Stimulated activated CD4-positive, alpha-beta T cell treated with anti-CD3 and anti-CD28 coated beads, Interleukin-4, amount 100 ng/mL, for 4 hours (primary cell): ENCODE measurements at places on chromosomes 5 and 9.
A peak's percentile ranks its signal among the peaks of the same experiment; 100 is the strongest.

- no peak for DNase-seq
These were observed 192.9 kb upstream of the RAD23B start for GRCh38 chr9:107090218-107090617.

DNA sequence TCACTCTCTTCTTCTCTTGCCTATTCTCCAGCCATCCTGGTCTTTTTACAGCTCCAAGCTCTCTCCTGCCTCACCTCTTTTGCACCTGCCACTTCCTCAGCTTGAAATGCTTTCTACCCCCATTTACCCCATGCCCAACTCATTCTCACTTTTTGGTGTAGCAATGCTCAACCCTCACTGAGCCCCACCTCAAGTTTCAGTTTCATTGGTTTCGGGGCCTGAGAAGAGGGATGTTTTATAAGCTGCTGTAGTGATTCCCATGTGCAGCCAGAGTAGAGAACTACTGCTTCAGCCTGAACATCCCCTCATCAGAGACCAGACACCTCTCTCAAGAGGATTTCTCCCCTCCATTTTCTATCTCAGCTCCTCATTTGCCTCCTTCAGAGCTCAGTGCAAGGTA lies 45.2 kb upstream of the FYB1 start:
- no peak for DNase-seq

- no peak for DNase-seq
These were observed 98.2 kb upstream of the GRHPR start for GRCh38 chr9:37324261-37324683.

DNA sequence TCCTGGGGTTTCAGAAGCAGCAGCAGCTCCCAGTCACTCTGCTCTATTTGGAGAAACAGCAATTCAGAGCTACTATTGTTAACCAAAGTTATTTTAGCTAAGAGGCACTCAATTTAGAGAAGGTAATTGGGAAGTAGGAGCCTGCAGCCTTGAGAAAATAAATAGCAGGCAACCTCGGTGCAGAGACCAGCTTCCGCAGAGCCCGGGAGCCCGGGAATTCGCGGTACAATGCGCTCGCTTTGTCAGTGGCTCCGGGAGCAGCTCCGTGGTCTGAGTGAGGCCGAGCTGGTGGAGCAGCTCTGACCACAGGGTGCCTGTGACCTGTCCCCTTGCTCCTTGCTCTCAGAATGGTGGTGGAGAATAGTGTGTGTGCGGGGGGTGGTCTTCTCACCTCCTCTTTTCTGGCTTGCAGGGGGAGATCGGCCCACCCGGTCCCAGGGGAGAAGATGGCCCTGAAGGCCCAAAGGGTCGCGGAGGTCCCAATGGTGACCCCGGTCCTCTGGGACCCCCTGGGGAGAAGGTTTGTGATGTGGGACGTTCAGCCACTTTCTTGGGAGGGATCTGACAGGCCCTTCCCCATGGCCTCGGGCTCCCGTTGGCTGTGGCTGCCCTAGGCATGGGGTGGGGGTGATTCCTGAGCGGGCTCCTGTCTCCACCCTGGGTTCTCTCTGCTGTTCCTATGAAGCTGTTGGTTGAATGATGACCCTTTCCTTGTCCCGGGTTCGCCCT lies 95.9 kb upstream of the FCN2 start:
- no peak for DNase-seq

- DNase-seq, result no peak
These were observed 237.0 kb upstream of the RASA1 start for GRCh38 chr5:87030699-87031098.

GRCh38 chr9:109771796-109772531 lies 8.0 kb upstream of the PALM2AKAP2 start:
- DNase-seq, result no peak

- DNase-seq, result no peak
These were observed 44.4 kb downstream of the SCAMP1 start for GRCh38 chr5:78404682-78405293.

- DNase-seq, result peak; percentile 9
These were observed at the start of gene SEMA5A for GRCh38 chr5:9545992-9546851. SEMA5A (minus strand) TSS chr5:9546075; CDS start chr5:9379946, 166,129 bp downstream.

GRCh38 chr9:4769321-4770080 lies 23.2 kb upstream of the RCL1 start:
- no peak for DNase-seq

GRCh38 chr9:3080951-3081350 lies 237.1 kb upstream of the PUM3 start:
- no peak for DNase-seq

DNA sequence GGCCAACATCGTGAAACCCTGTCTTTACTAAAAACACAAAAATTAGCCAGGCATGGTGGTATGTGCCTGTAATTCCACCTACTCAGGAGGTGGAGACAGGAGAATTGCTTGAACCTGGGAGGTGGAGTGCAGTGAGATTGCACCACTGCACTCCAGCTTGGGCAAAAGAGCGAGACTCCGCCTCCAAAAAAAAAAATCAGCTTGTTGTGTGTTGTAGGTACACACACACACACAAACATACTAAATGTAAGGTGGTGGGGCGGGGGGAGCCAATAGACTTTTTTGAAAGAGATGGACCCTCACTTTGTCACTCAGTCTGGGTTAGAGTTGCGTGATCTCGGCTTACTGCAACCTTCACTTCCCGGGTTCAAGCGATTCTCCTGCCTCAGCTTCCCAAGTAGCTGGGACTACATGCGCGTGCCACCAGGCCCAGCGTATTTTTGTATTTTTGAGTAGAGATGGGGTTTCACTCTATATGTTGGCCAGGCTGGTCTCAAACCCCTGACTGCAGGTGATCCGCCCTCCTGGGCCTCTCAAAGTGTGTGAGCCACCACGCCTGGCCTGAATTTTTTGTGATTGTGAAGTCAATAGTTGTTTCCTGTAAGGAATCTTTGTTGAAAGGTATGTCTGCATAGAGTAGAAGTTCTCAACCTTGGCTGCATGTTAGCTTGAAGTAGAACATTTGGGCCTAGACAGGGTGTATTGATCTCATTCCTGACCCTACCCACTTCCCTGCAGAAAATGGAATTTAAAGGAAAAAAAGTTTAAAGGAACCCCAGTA lies 13.7 kb downstream of the NPM1 start:
- no peak for DNase-seq

GRCh38 chr5:107134931-107135330 lies 535.8 kb downstream of the EFNA5 start:
- no peak for DNase-seq

DNA sequence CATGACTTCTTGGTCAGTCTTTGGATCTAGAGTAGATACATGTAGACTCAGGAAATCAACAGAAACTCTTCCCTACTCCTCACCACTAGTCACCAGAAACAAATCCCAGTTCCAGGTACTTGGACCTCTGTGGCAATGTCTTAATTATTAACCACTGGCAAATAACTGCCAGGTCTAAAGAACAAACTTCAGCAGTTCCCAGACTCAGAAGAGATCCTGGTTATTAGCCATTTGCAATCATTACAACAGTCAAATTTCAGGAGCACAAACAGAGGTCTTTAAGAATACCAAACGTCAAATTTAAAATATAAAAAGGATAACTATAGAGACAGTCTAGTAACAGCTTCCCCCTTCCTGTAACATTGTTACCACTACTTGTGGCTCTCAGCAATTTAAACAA lies 10.2 kb downstream of the DIAPH1 start:
- DNase-seq, result no peak

DNA sequence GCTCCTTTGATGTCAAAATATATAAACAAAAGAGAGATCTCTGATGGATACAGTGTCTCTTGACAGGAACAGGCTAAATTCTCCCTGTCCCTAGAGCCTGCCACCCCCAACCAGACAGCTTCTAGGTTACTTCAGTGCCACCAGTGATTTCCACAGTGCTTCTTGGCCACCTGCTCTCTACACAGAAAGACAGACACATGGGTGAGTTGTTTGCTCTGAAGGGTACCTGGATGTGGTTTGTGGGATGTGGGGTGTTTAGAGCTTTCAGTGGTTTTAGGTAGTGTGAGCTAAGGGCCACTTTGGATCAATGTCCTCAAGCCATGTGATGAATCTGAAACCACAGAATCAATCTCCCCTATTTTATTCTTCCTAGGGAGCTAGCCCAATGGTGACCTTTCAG lies 125.4 kb downstream of the ANKRD18B start:
- DNase-seq, result no peak

DNA sequence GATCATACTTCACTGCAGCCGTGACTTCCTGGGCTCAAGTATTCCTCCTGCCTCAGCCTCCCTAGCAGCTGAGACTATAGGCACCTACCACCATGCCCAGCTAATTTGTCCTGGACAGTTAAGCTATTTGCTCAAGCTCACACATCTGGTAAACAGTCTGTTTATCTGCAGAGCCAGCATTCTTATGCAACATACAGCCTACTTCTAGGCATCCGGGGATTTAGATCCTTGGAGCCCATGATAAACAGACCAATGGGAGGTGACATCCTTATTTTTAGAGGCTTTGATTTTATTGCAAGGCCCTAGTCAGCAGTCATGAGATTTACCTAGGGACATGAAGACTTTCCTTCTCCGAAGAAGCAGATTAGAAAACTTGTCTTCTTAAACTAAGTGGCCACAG lies 21.0 kb downstream of the ATOX1 start:
- no peak for DNase-seq

DNA sequence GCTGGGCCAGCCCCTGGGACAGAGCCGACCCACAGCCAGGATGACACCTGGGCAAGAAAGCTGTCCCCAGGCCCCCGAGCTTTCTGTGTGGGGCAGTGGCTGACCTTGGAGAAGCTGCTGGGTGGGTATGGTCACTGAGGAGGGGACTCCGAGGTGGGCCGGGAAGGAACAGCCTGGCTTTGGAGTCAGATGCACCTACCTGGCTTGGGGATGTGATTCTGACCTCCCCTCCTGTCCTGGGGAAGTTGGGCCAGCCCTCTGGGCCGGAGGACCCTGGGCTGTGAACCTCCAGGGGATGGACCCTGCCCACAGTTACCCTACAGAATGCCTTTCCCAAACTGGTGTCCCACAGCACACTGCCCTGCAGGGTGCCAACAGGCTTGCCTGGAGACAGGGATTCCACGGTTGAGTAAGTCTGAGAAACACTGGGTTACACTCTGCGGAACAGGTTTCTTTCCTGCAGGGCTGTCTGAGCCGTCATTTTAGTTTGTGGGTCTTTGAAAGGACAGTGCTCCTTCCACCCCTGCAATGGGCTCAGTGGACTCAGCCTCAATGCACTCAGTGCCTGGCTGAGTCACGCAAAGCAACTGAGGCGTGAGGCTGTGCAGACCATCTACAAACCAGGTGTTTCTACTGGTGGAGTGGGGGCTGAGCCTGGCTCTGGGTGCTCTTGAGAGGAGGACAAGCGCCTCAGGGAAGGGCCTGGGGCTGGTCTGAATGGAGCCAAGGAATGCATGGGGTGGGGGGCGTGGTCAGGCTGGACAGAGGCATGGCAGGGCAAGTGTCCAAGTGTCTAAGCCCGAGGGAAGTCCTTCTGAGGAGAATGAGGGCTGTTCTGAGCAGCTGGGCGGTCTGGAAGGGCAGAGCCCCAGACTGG lies 41.3 kb upstream of the PHYKPL start:
- DNase-seq, result no peak

- no peak for DNase-seq
These were observed 29.1 kb downstream of the GFPT2 start for GRCh38 chr5:180323941-180324600.

- no peak for DNase-seq
These were observed 51.0 kb downstream of the IRF1 start for GRCh38 chr5:132439521-132440089.

DNA sequence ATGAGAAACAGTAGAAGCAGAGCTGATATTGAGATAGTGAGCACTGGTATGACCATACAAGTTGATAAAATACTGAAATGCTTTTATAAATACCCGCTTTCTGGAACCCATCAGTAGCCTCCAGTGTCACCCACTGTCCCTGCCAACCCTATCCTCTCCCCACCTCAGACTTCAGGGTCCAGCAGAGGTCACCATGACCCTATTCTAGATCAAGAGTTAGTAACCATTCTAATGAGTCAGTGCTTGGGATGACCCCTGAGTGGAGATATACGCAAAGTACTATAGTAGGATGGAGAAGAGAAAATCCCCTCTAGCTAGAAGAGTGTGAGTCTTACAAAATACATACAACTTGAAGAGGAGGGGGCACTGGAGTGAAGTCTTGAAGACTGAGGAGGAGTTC lies 297.9 kb upstream of the BRINP1 start:
- DNase-seq, result no peak

DNA sequence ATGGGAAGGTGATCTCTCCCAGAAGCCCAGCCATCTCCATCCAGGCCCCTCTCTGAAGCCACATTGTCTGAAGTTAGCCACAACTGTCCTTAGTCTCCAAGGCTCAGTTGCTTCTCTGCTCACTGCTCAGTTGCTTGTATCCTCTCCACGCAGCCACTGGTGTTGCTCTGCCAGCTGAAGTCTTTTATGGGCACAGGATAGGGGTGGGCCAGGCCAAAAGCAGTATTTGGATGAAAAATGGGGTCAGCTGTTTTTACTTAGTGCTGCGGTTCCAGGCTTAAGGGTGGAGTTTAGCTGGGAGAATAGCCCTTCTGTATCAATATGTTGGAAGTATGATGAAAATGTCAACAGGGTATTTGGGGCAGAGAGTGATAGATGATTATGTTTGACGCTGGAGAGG lies 168.8 kb upstream of the PPP1R2B start:
- no peak for DNase-seq
